Suppressor macrophage treated with lipopolysaccharide for 4 hours (primary cell): ENCODE measurements at places on chromosomes 2 and 18.

- peak; percentile 44 for DNase-seq
These were observed 628 bp upstream of the CAPG start for GRCh38 chr2:85410584-85411404.

GRCh38 chr2:31090188-31090587 lies 48.1 kb downstream of the GALNT14 start:
- no peak for DNase-seq

DNA sequence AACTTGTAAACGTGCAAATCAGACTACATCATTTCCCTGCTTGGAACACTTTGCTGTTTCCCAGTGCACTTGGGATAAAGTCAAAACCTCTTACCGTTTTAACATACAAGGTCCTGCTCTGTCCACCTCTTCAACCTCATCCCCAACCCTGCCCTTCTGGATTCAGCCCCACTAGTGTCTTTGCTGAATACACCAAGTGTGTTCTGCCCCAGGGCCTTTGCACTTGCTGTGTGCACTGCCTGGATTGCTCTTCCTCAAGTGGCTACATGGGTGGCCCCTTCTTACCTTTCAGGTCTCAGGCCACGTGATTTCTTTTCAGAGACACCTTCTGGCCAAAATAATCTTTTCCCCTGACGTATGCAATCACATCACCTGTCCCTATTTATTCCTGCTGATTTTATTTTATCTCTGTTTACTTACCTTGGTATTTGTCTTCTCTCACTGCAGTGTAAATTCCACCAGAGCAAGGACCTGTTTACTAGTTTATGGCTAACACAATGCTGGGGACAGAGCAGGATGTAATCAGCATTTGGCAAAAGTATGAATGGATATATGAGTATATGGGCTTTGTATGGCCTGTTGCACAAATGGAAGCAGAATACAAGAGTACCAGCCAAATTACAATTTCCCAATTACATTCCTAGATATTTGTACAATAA lies 63.9 kb downstream of the MAPK4 start:
- no peak for DNase-seq

- DNase-seq: no peak
These were observed 255.1 kb downstream of the NEDD4L start for GRCh38 chr18:58299135-58299473.

GRCh38 chr2:17557596-17557995 lies 17.1 kb downstream of the VSNL1 start:
- no peak for DNase-seq

- DNase-seq: no peak
These were observed 48.2 kb downstream of the CRIM1 start for GRCh38 chr2:36403675-36404230.

GRCh38 chr2:125584732-125585131 lies 1071.2 kb upstream of the GYPC start:
- no peak for DNase-seq

GRCh38 chr2:64613276-64613675 lies 40.4 kb downstream of the SERTAD2 start:
- no peak for DNase-seq

DNA sequence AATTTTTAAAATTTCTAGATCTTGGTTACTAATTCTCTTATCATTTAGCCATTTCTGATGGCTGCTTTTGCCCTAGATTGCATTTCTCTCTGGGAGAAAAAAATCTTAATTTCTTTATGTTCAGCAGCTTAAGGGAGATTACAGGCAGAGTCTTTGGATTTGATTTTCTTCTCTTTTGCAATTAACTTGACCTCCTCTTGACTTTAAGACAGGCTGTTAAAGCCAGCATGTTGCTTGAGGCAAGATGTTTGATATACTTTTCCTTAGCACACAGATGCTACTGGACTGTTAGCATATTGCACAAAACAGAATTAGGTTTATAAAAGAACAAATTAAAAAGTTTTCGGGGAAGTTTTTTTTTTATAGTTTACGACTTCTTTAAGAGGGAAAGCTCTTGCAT lies 50.0 kb downstream of the XRCC5 start:
- DNase-seq: no peak

DNA sequence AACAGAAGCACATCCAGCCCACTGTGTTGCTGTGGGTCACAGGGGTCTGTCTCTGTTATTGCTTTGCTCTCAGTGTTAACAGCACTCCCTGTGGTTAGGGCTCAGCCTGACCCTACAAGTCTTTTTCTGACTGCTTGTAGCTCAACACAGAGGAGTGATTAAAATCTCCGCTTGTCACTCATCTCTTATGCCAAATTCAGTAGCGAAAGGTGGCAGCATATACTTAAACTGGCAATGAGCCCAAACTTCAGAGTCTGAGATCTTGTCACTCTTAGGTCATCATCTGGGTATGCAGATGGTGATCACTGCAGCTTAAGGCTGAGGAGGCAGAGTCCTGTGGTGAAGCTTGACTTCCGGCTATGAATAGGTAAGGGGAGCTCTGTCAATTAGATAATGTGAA lies 63.3 kb upstream of the CSRNP3 start:
- DNase-seq: no peak

DNA sequence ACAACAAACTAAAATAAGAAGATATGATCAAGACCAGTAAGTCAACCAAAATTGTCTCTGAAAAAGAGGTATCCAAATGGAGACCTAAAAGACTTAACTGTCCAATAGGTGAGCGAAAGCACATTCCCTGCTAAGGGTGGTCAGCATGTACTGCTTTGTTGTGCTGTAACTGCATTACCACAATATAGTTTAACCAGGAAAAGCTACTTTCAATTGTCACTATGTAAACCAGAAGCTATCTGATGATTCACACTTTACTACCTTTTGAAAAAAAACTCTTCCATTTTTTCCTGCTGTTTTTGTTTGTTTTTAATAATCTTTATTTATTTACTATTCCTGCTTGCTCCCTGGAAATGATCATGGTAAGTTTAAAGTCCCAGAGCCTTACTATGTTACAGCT lies 36.1 kb downstream of the ASXL2 start:
- no peak for DNase-seq

DNA sequence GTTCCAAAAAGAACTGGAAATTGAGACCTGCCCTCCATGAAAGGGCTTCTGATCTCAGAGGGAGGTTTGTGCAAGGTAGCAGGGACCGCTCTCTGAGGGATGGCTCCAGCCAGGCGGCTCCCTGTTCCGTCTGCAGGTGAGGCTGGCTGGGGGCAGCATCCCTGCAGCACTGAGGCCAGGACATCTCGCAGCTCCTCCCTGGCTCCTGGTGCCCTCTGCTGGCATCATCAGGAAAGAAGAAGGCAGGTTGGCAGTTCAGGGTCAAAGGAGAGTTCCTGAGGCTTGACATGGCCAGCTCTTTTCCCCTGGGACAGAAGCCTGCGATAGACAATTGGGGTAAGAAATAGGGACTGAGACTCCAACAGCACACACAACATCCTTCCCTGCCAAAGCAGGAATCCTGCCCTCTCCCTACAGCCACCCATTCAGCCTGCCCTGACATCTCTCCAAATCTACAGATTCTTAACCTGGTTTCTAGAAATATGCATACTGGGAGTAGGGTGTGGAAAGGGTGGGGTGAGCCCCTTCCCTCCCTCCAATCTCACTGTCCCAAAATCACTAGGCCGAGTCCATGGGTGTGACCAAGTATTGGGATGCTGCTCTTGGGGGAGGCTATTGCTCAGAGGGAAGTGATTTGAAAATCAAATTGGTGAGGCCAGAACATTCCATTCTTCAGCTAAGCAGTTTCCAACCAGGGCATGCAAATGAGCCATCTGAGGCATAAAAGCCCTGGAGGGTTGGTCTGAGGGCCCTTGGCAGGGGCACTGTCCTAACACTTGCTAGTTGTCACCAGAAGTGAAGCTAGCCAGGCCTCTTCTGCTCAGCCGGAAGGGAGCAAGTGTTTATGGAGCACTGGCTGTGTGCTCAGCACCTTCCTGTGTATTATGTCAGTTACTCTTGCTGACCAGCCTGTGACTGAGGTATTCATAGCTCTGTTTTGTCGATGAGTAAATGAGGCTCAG lies 185.4 kb downstream of the TFCP2L1 start:
- DNase-seq: no peak

GRCh38 chr2:239949537-239949936 lies 75.6 kb downstream of the NDUFA10 start:
- no peak for DNase-seq

- DNase-seq: no peak
These were observed 329.4 kb downstream of the DLGAP1 start for GRCh38 chr18:4125627-4126230.

DNA sequence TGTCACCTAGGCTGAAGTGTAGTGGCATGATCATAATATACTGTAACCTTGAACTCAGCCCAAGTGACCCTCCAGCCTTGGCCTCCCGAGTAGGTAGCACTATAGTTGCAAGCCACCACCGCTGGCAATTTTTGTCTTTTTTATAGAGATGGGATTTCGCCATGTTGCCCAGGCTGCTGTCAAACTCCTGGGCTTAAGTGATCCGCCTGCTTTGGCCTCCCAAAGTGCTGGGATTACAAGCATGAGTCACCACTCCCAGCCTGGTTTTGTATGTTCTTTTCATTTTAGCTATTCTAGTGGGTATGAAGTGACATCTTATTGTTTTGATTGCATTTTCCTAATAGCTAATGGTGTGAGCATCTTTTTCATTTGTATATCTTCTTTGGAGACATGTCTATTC lies 11.3 kb upstream of the EXOC6B start:
- DNase-seq: no peak

GRCh38 chr2:134917888-134918525 lies 615 bp upstream of the CCNT2 start:
- no peak for DNase-seq

GRCh38 chr2:38704664-38705063 lies 38.8 kb downstream of the GALM start:
- no peak for DNase-seq

DNA sequence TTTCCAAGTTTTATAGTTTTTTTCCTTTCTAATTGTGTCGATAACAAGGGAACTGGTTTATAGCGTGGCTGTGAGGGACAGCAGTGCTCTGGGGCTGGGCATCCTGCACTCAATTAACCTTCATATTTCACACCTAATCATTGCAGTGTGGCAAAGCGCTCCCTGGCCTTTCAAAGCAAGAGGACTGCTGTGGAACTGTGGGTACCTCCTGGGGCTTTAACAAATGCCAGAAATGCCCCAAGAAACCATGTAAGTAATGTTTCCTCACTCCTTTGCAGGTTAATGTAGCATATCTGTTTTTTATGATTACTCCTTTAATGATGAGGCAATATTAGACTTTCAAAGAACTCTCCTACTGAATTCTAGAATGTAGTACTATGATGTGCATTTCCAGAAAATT lies 259.0 kb upstream of the RASGRP3 start:
- DNase-seq: no peak

- no peak for DNase-seq
These were observed 14.7 kb downstream of the CD28 start for GRCh38 chr2:203720915-203721672.

- peak; percentile 54 for DNase-seq
These were observed 75.5 kb upstream of the STON1 start for GRCh38 chr2:48454504-48454903.

DNA sequence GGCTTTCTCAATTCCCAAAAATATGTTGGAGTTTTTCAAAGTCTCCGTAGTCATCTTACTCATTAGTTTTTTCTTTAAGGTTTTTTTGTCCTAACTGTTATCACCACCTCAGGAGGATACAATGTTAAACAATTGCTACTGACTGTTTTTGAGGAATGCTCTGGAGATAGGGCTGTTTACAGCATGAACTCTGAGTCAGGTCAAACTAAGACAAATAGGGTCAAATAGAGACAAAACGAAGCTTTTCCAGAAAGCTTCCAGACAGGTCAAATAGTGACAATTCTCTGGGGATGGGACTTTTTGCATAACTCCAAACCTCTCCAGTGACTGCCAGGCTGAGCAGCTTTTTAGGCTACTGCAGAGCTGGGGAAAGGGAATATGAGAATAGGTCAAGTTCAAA lies 15.2 kb upstream of the DIPK1C start:
- no peak for DNase-seq

GRCh38 chr2:95008306-95008705 lies 17.2 kb upstream of the MAL start:
- DNase-seq: no peak

DNA sequence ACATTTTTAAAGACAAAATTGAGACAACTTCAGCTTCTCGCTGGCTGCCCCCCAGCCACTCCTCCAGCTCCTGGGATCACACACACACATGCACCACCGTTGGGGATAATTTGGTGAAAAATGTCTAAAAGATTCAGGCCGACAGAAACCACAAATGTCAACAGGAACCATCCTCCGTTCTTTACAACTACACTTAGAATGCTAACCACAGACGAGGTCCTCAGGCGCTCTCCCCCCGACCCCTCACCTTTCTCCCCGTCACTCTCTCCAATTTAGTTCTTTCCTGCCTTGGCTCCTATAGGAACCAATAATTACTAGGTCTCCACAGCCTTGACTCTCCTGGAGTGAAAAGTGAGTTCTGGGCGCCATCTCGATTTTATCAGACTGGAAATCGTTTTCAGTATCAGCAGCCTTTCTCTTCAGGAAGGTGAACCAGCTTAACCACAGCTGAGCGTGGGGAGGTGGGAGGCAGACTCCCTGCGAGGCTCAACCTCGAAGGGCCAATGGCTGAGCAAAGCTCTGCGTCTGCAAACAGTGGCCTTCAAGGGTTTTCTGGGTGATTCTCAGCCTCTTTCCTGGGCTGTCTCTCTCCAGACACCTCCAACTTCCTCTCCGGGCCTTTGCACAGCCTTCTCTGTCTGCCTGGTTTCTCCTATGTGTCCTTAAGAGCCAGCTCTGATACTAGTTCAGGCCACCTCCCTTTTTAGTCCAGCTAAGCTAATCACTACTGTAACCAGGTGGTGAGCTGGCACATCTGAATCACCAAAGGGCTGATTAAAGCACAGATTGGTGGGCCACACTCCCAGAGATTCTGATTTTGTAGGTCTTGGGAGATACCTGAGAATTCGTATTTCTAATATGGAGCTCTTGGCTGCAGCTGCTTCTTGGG lies 115.7 kb upstream of the COPS8 start:
- DNase-seq: no peak

- DNase-seq: no peak
These were observed 261.7 kb downstream of the HDAC4 start for GRCh38 chr2:239139101-239139500.

GRCh38 chr18:49481317-49481716 lies 5.7 kb downstream of the C18orf32 start:
- no peak for DNase-seq
